ENCODE measurements at places on chromosomes 7 and 10. TPM values are rescaled to one million over a fixed set of nuclear protein-coding genes. Genes with fewer than 3 reads are reported as not detected.

- no peak for DNase-seq
Measured at GRCh38 chr7:30115709-30116297, 19.0 kb upstream of the MTURN start.

Gene EXOC4
- 109 TPM for total RNA-seq

GRCh38 chr10:46266306-46266985 is 20.4 kb upstream of the ANTXRL start:
- no peak for DNase-seq

GRCh38 chr7:31122649-31123058 is 70.5 kb downstream of the ADCYAP1R1 start:
- DNase-seq, result no peak

Gene OR2A7
- 1.5 TPM for total RNA-seq

DNA sequence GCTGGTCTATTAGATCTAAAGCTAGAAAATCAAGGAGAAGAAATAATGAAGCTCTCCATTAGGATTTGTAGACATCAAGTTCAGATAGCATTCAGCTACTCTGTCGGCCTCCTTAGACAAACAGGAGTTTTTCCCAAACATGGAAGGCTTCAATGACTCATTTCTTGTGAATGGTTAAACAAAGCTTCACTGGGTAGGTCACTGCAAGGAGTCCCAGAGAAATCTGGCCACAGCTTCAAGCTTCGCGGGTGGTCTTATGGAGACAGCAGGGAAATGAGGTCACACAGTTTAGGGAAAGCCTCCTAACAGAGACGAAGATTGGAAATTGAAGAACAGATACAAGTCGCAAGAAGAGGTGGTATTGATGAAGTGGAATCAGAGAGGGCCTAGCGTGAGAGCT is 22.6 kb upstream of the LRRC72 start:
- no peak for DNase-seq

- no peak for DNase-seq
Measured at GRCh38 chr10:5975641-5976473, 1.5 kb downstream of the IL15RA start.

Gene SPDYE6
- total RNA-seq, result not detected

DNA sequence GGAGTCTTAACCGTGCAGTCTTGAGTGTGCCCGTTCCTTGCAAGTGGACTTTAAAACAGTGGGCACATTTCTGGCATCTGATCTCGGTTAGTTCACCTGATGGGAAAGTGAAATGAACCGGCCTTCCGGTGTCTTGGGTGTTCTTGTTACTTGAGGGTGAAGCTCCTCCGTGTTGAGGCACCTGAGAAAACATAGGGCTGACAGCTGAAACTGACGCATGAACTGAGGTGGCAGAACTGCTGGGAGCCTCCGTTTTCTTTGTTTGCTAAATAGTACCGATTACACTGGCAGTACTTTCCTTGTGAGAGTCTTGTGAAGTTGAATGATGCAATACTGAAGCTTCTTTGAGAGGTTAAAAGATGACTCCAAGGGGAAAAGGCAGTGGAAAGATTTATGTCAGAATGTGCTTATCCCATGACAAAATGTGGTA is 62.8 kb upstream of the SAMD8 start:
- peak; percentile 22 for DNase-seq
